HL-60 (cell line): ENCODE measurements at places on chromosomes 16 and 17.
A peak's percentile ranks its signal among the peaks of the same experiment; 100 is the strongest.

- DNase-seq = no peak
These were observed 11.5 kb upstream of the HYDIN start for GRCh38 chr16:71242036-71242435.

DNA sequence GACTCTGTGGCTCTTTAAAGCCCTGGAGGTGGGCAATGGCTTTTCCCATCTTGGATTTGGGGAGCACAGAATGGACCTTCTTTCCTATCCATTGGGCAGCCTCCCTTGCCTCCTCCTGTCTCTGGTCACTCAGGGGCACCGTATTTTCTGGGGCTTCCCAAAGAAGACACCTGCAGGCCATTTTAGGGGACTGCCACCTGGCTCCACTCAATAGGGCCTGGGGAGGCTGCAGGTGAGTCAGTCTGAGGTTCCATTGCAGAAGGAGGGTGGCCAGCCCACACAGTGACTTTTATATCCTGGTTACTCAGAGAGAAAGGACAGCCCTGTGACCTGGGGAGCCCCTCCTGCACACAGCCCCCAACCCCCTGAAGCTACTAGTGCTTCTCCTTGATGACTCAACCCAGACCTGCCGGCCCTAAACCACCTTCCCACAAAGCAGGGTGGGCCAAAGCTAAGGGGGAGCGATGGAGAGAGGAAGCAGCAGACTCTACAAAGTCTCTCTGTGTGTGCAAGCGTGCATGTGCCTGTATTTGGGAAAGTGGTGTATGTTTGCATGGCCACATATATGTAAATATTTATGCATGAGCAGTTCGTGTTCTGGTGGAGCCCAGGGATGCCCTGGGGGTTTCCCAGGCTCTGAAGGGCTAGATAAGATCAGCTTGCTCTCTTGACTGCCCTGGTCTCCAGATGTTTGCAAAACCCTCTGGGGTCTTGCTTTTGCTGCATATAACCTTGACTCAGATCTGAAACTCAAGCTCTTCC, 5.0 kb downstream of the CX3CL1 start:
- DNase-seq = no peak

DNA sequence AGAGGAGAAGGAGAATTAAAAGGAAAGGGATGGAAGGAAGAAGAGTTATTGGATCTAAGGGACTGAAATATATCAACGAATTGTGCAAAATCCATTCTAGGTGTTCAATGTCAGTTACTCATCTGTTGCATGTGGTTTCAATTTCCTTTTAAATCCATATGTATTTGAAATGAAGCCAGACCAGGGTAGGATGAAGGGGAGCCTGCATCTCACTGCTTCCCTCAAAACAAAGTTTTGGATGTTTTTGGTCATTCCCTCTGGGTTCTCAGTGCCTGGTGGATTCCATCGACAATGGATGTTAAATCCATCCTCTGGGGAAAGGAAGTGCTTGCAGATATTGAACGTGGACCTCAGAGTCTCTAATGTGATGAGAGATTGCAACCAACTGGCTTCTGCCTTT, 103.5 kb upstream of the XYLT1 start:
- DNase-seq = no peak

- DNase-seq = no peak
These were observed 25.0 kb upstream of the RSL1D1 start for GRCh38 chr16:11876306-11876705.

- DNase-seq = no peak
These were observed 59.5 kb upstream of the IRX3 start for GRCh38 chr16:54346041-54346440.

DNA sequence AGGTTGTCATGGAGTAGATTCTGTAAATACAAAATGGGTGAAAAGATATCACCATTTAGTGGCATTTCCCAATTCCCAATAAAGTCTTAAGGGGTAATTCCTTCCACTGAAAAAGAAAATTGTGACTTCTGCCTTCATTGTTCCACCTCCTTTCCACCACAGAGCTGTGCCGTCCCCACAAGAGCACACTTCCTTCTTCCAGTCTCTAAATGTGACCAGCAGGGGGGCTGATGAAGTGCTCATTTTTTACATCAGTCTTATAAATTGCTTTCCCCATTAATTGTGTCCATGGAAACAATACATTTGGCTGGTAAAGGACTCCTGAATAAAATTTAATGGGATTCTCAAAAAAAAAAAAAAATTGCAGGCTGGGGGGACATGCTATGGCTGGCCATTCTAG, 260.8 kb upstream of the PSMD7 start:
- peak; percentile 23 for DNase-seq

DNA sequence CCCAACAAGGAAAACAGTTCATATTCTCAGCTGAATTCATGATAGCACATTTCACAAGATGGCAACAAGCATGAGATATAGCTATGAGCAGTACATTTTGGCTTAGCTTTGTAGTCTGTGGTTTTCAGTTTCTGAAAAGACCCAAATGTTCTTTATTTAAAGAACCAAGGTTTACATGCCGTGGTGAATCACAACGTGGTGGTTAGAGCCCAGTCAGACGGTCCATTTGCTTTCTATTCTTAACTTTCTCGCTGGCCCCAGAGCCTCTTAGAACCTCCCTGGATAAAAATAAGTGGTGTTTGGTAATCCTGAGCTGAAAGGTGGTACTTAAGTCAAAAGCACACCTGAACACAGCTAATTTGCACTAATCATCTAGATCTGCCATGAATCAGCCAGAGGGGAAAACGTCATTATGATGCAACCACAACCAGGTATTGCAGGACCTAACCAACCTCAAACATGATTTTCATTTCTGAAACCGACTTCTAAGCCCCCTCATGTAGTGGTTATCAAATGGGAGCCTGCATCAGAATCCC, 18.6 kb upstream of the HAPSTR1 start:
- no peak for DNase-seq

GRCh38 chr17:77854083-77854758, 104.3 kb upstream of the TNRC6C start:
- DNase-seq = no peak

GRCh38 chr17:11589716-11590115, 8.6 kb upstream of the DNAH9 start:
- no peak for DNase-seq

- DNase-seq = no peak
These were observed 475.9 kb downstream of the GRIN2A start for GRCh38 chr16:9706217-9706836.

- no peak for DNase-seq
These were observed 21.5 kb upstream of the KRT19 start for GRCh38 chr17:41549596-41550039.

DNA sequence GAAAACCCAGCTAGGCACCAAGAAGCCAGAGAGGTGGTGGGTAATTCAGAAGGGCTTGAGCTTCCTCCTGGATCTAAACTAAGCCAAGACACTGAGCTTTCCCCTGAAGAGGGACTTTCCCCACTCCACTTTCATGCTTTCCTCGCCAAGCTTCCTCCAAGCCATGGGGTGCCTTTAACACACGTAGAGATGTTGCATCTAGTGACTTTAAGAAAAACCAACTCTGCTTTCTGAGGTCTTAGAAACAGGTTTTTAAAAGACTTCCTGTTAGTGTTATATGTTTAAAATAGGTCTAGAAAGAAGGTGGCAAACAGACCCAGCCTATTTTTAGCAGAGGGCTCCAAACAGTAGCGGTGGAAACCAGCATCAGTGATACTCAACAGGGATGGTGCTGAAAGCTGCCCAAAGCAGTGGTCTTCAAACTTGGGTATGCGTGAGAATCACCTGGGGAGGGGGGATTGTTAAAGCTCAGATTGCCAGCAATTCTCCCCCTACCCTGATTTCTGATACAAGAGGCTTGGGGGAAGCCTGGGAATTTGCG, 585.6 kb downstream of the CDH13 start:
- no peak for DNase-seq

DNA sequence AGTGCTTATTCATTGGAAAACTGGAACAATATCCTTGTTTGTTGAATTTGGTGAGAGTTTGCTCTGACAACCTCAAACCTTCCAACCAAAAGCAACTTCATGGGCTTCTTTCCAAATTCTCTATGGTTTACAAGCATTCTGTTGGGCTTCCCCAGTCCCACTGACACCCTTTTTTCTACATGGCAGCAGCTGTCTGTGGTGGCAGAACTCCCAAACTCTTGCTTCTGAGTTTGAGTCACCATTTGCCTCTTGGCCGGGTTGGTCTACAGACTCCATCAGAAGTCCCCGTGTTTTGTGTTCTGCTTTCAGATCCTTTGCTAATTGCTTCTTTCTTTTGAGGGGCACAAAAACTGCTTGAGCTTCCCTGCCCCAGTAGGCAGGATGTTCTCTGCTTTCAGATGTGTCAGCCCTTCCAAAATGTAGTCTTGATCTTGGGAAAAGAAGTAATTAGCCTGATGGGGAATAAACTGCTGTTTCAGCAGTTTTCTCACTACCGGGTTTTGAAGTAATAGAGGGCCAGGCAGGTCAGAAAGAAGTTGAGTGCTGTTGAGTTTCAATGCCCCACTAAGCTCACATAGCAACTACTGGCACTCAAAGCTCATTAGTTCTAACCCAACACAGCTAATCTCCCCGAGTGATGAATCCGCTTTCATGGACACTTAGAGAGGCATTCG, 80.7 kb downstream of the HS3ST3A1 start:
- no peak for DNase-seq

GRCh38 chr17:65403626-65404025, 157.8 kb downstream of the AXIN2 start:
- DNase-seq = no peak

DNA sequence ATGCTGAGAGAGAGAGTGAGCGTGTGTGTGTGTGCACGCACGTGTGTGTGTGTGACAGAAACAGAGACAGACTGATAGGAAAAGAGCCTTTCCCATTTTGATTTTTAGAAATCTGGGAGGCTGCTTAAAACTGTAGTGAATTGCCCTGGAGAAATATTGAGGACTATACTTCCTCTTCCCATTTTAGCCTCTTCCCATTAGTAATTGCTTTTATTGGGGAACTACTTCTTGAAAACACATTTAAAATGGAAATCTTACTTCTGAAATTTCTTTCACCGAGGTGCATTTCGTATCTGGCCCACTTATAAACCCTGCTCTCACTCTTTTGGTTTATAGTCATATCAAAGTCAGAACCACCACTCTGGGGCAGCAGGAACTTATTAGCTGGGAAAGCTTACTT, 47.1 kb downstream of the NUP93 start:
- no peak for DNase-seq

DNA sequence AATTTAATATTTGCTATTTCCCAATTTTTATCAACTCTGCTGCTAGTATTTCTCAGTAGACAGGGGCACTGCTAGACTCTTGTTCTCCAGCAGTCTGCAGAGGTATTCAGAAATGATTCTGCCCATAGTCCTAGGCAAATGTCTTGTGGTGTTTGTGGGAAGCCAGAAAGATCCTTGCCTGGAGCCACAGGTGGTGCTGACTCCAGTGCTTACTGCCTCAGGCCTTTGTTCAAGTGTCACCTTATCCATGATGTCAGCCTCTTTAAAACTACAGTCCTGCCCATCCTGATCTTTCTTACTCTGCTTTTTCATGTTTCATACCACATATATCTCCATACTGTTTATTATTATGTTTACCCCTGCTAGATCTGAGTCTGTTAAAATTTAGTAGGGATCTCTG, 26.5 kb downstream of the ZSWIM7 start:
- no peak for DNase-seq

DNA sequence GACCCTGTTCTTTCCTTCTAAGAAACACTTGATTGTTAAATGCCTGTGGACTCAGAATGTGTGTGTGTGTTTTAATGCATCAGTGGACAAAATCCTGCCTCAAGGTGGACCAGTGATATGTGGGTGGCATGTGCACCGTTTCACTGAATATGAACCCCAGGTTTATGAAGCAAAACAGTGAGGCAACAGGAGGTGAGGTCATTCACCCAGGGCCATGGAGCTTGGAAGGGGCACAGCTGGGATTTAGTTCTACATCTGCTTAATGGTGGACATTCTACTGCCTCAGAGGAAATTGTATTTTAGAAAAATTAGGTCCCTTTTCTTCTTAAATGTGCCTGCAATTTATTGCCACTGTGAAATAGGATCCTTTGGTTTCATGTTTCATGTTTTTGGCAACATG, 549.5 kb upstream of the EEF2KMT start:
- no peak for DNase-seq

GRCh38 chr17:18981642-18982424, 22.7 kb downstream of the FAM83G start:
- DNase-seq = no peak

DNA sequence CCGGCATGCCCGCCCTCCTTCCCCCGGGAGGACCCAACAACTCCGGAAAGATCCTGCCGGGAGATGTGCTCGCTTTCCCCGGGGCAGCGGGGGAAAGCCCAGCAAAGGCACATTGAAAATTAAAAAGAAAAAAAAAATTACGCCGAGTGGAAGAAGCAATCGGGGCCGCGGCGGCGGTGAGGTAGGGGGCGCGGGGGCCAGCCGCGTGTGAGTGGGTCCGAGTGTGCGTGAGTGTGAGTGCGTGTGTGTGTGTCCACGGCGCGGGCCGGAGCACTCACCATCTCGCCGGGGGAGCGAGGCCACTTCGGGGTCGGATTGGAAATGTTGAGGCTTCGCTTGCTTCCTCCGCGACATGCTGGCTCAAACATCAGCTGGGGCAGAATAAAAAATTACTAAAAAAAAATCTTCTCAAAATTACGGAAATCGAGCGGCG, at the start of gene SALL1:
SALL1 (minus strand) TSS at position 383 of the 433 bp plus-strand sequence; CDS start at position 354, 29 bp downstream.
- DNase-seq = no peak

DNA sequence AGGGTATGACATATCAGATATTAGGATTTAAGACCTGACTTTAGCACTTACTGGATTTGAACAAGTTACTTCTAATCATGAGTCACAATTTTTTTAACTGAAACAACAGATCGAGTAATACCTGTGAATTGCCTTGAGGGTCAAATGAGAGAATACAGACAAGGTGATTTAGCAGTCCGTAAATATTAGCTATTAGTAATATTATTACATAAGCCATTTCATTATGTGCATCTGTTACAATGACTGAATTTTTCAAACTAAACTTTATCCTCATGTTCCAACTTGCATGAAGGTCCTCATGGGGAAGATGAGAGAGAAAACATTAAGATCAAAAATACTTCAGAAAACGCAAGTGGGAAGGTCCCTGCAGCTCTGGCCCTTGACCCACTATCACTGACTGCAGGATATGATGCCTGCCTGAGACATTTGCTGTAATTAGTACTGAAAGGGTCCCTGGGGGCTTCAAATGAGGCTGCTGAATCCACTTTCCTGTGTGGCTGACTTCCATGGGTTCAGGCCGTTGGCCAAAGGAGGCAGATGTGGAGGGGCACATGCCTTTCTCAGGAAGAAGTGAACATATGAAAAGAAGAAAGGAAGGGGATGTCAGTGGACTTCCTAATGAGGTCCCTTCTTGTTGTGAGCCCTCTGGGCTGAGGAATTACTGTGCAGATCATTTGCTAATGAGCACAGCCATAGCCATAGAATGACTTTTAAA, 441.7 kb downstream of the CDH11 start:
- no peak for DNase-seq

DNA sequence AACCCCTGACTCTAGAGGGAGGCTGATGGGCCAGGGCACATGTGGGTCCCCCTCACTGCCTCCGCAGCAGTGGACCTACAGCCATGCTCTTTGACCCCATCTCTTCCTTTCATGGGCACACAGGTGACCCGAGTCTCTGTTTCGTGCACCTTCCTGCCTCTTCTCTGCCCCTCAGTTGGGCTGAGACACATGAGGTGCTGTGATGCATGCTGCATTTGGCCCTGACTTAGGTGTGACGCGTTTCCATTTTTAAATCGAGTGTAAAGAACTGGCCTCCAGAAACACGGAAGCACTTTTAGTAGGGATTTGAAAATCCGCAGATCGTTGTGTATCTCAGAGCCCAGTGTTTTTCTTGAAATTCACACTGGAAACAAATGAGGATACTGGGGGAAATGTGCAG, 24.6 kb downstream of the C16orf90 start:
- DNase-seq = no peak

- DNase-seq = no peak
These were observed 241.7 kb downstream of the SOX9 start for GRCh38 chr17:72362376-72363088.

GRCh38 chr16:69419956-69420355, 4.5 kb upstream of the CYB5B start:
- DNase-seq = no peak
